ENCODE measurements at places on chromosomes 2 and 18.

- peak; percentile 13 for DNase-seq
These were observed 105.7 kb downstream of the KYNU start for GRCh38 chr2:142983174-142983573.

GRCh38 chr2:204849892-204850291 is 304.6 kb downstream of the PARD3B start:
- DNase-seq = no peak

- no peak for DNase-seq
These were observed 11.4 kb downstream of the EIF2AK3 start for GRCh38 chr2:88615822-88616221.

GRCh38 chr18:60411715-60412114 is 39.1 kb upstream of the MC4R start:
- DNase-seq = peak; percentile 20

DNA sequence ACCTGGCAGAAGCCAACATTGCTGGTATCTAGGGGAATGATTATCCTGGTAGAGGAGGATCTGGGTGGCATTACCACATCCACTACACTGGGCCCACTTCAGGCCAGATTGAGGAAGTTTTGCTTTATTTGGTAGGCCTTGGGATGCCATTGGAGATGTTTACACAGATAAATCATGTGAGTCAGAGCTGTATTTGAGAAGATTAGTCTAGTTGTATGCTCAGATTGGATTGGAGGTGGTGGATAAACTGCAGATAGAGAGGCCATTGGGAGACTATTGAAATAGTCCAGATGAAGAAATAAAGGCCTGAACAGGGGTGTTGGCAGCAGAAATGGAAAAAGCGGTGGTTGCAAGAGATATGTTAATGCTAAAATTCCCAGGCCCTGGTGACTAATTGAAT is 81.5 kb downstream of the EFEMP1 start:
- no peak for DNase-seq

GRCh38 chr2:33312355-33312754 is 164.1 kb upstream of the RASGRP3 start:
- DNase-seq = no peak

DNA sequence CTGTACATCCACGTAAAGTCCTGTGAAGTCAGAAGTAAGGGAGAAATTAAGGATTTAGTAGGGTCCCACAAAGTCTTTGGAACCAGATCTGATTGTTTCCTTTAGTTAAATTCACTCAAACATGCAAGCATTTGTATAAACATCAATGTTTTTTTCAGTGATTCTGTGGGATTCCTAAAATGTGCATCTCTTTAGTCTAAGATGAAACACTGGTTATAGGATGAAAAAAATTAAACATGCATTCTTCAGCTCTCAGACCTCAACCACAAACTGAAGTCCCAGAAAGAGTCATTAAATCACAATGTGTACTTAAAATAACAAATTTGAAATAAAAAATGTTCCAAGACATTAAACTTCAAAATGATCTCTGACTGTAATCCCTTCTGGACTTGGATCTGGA is 76.5 kb upstream of the APCDD1 start:
- no peak for DNase-seq

- peak; percentile 82 for DNase-seq
These were observed 114.8 kb upstream of the ANKRD30BL start for GRCh38 chr2:132276571-132276981.

- DNase-seq = no peak
These were observed 150.1 kb upstream of the CCDC150 start for GRCh38 chr2:196489371-196489770.

DNA sequence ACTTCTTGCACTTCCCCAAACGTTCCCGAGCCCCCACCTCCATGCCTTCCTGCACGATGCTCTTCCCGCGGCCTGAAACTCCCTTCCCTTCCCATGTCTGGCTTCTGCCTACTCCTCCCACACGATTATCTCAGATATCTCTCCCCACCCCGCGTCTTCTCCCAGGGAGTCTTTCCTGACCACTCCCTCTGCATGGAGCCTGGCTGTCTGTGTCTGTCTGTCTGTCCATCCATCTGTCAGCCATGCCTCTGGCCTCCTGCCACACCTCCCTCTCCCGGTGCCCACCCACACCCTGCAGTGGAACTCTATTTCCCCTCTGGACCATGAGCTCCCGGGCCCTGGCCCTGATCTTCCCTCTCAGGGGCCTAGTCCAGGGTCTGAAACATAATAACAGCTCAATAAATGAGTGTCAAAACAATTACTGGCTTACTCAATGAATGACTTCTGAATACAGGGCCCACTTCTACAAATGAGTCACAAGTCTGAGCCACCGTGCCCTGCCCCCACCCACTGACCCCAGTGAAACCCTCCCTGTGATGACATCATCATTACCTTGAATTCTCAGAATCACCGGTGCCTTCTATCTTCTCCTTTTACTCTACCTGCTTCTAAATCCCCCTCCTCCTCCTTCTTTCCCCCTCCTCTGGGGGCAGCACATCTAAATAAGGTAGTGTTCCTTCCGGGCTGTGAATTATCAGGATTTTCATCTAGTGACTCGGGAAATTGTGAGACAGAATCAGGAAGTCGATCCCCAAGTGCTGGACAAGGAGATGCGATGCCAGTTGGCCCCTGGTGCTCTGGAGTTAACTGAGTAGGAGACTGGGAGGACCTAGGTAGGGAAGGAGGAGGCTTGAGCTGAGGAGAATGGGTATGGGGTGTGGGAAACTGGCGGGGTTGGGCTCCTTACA is 46.1 kb upstream of the PLB1 start:
- DNase-seq = no peak

- DNase-seq = peak; percentile 4
These were observed 36.2 kb downstream of the CCDC178 start for GRCh38 chr18:33404244-33404873.

DNA sequence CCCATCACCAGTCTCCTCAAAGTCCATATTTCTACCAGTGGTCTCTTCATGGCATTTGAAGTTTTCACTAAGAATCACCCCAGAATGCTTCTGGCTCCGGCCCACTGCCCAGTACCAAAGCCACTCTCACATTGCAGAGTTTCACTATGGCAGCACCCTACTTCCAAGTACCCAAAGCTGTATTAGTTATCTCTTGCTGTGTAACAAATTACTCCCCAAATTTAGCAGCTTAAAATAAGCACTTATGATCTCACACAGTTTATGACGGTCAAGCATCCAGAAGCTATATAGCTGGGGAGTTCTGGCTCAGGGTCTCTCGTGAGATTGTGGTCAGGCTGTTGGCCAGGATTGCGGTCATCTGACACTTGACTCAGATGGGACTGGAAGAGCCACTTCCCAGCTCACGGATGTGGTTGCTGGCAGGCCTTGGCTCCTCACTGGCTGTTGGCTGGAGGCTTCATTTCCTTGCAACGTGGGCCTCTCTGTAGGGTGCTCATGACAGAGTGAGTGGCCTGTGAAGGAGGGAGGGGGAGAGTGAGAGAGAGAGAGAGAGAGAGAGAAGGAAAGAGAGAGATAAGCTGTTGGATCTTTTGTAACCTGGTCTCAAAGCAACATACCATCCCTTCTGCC is 189.5 kb downstream of the CTIF start:
- DNase-seq = no peak

GRCh38 chr18:650428-650858 is 7.0 kb upstream of the TYMS start:
- DNase-seq = peak; percentile 72

DNA sequence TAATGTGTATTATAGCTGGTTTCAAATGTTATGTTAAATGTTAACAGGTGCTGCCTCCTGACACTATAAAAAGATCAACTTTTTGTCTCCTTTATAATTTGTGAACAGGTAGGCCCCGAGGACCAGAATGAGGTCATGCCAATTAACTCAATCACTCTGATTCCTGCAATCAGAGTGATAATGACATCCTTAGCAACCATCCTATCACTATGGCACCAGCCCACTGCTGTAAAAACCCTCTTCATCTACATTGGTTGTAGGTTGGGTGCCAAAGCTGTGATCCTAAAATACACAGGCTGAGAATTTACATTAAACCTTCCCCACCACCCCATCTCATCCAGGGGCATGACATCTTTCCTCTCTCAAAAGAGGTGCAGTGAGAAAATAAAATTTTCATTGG is 103.5 kb downstream of the CPO start:
- no peak for DNase-seq

DNA sequence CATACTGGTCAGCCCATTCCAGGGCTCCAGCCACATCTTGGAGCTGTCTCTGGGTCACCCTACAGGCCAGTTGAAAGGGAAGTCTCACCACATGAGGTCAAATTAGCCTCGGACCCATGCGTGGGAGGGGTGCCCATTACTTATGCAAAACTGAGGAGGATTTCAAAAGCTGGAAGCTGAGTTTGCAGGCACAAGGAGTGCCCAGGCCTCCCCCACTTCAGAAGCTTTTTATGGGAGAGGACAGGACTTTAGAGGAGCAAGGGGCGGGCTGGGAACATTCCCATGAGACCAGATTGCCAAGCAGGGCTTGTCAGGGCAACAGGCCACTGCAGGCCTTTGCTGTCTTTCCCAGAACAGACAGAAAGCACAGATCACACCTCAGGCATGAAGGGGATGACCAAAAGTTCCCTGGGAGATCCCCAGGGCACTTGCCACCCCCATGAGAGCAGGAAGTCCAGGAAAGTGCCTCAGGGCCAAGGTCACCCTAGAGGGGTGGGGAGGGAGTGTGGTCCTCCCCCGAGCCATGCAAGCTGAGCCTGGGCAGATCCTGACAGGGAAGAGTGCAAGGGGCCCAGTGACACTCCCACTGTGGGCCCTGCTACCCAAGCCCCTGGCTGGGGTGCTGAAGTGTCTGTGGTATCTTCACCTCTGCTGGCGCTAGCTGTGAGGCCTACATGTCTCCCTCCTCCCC is 267.7 kb downstream of the BCL11A start:
- DNase-seq = no peak

- DNase-seq = no peak
These were observed 2.7 kb upstream of the ERFE start for GRCh38 chr2:238155761-238156694.

GRCh38 chr2:236691799-236692167 is 122.2 kb downstream of the ACKR3 start:
- no peak for DNase-seq

DNA sequence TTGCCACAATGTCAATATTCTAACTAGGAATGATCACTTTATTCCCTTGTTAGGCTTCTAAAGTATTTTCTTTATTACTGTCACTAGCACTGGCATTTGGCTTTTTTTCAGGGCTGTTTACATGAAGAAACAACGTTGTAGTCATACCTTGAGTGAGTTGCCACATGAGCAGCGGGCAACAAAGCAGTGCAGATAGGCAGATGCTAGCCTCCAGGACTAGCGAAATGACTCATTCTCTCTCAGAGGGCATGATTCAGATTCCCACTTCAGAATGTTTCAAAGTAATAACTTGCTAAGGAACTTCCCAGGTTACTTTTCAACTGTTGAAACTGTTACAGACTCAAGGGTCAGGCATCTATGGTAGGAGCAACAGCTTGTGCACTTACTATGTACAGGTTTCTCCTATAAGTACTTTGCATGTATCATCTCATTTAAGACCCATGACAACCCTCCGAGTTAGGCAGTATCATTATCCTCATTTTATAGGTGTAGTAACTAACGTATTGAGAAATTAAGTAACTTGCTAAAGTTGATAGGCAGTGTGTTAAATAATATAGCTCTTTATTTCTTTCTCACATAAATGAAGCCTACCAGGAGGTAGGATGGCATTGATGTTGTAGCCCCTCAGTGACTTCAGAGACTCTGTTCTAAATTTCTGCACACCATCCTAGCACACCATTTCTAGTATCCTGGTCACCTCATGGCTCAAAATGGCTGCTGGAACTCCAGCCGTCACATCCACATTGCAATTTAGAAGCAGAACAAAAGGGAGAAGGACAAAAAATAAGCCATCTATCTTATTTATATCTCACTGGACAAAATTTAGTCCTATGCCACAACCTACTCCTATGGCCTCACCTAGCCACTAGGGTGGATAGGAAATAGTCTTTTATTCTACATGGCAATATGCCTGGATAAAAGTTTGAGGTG is 83.3 kb downstream of the ICOS start:
- DNase-seq = no peak

- no peak for DNase-seq
These were observed 1.1 kb upstream of the WBP1 start for GRCh38 chr2:74457129-74457548.

DNA sequence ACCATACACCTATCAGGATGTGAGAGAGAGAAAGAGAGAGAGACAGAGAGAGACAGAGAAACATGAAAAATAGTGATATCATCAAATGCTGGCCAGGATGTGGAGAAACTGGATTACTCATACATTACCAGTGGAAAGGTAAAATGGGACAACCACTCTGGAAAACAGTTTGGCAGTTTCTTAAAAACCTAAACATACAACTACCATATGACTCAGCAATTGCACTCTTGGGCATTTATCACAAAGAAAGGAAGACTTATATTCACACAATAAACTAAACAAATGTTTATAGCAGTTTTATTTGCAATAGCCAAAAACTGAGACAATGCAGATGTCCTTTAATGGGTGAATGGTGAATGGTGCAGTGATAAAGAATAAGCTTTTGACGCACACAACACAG is 29.1 kb downstream of the SLC4A3 start:
- DNase-seq = no peak

DNA sequence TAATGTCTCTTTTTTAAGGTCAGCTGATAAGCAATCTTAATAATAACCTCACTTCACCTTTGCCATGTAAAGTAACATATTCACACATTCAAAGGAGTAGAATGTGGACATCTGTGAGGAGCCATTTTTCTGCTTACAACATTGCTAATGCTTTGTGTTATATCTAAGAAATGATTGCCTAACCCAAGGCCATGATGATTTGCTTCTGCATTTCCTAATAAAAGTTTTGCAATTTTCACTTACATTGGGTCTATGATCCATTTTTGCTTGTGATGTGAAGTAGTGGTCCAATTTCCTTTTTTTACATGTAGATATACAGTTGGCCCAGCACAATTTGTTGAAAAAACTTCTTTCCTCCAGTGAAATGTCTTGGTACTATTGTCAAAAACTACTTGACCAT is 22.0 kb downstream of the RELCH start:
- no peak for DNase-seq

DNA sequence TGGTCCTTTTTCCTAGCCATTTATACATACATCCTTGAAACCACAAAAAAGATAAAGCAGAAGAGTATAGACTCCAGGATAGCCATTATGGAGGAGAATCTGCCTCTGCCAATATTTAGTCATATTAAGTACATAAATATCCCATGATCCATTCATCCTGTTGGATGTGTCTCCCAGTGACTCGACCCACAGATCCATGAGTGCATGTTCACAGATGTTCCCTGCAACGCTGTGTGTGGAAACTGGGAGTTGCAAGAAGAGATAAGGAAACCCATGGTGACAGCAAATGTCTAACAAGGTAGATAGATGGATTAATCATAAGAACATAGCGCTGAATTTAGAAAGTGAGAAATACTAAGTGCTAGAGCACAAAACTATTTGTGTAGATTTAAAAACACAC is 34.5 kb downstream of the STK39 start:
- DNase-seq = no peak

DNA sequence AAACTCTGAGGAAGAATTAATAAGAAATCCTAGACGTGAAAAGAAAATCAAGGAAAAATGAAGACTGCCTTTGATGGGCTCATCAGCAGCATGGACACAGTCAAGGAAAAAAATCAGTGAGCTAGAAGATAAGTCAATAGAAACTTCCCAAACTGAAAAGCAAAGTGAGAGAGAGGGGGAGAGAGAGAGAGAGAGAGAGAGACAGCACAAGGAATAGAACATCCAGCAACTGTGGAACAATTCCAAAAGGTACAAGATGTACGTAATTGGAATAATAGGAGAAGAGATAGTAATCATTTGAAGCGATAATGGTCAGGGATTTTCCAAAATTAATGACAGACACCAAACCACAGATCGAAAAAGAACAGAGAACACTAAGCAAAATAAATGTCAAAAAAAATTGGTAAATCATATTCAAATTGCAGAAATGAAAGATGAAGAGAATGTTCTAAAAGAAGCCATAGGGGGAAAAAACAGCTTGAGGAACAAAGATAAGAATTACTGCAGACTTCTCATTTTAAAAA is 54.5 kb downstream of the TBC1D8 start:
- DNase-seq = no peak
